MG63 (cell line): ENCODE measurements at places on chromosomes 1 and 21. TPM values are rescaled to one million over a fixed set of nuclear protein-coding genes. Genes with fewer than 3 reads are reported as not detected.

SPATA17 gene
- total RNA-seq: 0.35 and 3.4 TPM in 2 replicates

PDPN gene
- total RNA-seq: 29.0 and 47.5 TPM in 2 replicates

DNA sequence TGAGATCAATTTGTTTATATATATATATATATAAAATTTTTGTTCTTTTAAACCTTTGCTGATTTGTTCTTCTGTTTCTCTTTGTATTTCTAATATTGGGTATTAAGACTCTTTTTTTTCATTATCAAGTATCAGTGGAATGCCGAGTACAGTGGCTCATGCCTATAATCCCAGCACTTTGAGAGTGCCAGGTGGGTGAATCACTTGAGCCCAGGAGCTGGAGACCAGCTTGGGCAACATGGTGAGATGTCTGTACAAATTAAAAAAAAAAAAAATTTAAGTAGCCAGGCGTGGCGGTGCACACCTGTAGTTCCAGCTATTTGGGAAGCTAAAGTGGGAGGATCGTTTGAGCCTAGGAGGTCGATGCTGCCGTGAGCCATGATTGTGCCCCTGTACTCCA is 67.1 kb downstream of the MAST2 start:
- DNase-seq: peak; percentile 31

- no peak for DNase-seq
Measured at GRCh38 chr1:210582205-210582970, 253.7 kb downstream of the HHAT start.

- DNase-seq: no peak
Measured at GRCh38 chr1:9345922-9346321, 53.2 kb downstream of the SPSB1 start.

DNA sequence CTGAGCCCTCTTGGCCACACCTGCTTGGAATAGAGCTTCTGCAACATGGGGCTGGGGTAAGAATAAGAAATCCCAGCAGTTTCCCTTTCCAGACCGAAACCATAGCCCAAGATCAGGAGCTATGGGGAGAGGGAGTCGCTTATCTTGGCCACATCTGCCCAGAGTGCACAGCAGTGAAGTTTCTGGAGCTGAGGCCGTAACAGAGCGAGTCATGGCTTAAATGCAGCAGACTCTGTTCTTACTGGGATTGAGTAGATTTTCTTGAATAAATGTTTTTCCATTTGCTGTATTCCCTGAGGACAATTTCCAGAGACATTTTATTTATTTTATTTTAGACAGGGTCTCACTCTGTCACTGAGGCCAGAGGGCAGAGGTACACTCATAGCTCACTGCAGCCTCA is 33.5 kb downstream of the CFAP57 start:
- DNase-seq: peak; percentile 21
